HTR-8/SVneo (cell line): ENCODE measurements at places on chromosomes 1 and 21.

GRCh38 chr1:114505148-114505561 lies 5.8 kb downstream of the TRIM33 start:
- DNase-seq, result no peak

DNA sequence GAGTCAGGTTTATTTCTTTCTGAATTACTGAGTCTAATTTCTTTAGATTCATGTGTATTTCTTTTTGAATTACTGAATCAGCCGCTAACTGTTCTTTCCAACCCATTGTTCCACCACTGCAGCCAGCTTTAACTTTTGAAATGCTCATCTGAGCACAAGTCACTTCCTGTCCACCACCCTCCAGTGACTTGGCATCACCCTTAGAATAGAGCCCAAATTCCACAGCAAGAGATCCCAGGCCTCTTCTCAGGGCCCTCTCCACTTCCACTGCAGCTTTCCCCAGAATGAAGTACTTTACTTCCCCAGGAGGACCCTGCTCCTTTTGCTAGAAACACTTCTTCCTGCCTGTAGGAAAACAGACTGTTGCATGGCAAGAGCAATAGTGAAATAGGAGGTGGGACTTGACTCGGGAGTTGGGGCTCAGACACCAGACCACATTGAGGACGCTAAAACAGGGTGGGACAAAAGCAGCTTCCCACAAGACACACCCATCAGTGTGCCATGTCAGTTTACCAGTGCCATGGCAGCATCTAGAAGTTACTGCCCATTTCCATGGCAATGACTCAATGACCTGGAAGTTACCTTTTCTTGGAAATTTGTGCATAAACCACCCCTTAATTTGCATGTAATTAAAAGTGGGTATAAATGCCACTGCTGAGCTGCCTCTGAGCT lies 56.5 kb upstream of the ADAR start:
- DNase-seq, result no peak

DNA sequence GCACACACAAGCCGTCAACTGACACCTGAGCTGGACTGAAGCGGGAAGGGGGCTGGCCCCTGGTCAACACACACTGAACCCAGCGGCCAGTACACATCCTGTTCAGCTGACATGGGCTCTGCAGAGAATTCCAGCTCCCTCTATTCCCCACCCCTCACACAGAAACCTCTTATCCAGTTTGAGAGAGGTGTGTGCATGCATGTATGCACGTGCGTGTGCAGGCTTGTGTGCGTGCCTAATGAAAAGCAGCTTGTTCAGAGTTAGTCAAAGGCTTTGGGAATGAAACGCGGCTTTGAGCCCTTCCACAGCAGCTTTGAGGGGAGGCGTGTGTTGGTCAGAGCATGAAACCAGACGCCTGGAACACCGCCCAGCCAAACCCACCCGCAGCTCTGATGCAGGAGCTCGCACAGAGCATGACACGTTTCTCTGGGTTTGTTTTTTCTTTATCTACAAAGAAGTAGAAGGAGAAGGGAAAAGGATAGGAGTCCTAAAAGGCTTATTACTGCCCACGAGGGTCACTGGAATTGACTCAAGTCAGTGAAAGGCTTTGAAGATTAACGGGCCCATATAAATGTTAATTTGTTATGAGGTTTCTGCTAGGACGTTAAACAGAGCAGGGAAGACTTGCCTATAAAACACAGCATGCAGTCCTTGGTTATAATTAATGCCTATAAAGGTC lies 184.2 kb downstream of the ETS2 start:
- DNase-seq, result no peak

DNA sequence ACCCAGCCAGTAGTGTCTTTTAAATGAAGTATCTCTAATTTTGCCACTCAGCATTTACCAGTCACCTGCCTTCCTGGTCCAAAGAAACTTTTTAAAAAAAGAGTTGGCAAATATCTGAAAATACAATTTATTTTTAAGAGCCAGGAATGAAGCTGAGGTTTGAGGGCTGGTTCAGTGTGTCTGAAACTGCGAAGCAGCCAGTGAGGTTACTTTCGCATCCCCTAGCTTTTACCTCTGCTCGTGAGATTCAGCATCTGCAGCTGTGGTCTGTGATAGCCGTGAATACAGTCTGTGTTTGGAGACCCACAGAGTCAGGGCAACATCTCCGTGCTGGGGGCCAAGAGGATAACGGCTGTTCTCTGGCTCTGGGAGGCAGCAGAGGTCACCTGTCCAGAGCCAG lies 21.3 kb upstream of the KCNAB2 start:
- DNase-seq, result no peak
